Stimulated activated CD8-positive, alpha-beta memory T cell treated with anti-CD3 and anti-CD28 coated beads, Interleukin-2, amount 100 ng/mL, for 1 hour (primary cell): ENCODE measurements at places on chromosomes 12 and 14.

GRCh38 chr12:51953864-51954263, 2.4 kb downstream of the ACVR1B start:
- DNase-seq, result no peak

DNA sequence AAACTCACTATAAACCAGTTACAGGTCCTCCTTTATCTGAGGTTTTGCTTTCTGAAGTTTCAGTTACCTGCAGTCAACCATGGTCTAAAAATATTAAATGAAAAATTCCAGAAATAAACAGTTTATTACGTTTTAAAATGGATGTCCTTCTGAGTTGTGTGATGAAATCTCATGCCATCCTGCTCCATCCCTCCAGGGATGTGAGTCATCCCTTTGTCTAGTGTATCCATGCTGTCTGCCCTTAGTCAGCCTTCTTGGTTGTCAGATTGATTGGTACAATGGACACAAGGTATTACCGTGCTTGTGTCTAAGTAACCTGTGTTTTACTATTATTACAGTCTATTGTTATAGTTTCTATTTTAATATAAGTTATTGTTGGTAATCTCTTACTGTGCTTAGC, 328.3 kb downstream of the APAF1 start:
- DNase-seq, result no peak

DNA sequence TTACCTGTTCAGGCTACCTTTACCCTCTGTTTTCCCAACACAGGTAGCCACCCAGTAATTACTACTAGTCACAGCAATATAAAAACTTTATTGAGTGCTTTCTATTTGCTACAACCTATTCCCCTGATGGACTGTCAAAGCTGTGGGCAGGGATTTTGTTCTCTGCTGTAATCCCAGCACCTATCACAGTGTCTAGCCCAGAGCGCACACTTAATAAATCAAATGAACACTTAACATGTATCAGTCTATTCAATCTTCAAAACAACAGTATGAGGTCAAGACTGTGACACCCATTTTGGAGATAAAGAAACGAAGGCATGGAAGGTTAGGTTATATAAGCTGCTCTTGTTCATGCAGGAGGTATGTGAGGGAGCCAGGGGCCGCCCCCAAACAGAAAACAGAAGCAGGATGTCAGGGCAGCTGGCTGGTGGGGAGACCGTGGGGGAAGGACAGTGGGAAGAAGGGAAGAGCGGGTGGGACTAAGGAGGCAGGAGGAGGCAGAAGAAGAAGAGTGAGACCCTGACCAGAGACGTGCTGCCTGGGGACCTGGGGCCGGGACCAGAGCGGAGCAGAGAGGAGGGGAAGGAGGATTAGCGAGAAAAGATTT, 1.7 kb downstream of the TNFRSF1A start:
- no peak for DNase-seq

DNA sequence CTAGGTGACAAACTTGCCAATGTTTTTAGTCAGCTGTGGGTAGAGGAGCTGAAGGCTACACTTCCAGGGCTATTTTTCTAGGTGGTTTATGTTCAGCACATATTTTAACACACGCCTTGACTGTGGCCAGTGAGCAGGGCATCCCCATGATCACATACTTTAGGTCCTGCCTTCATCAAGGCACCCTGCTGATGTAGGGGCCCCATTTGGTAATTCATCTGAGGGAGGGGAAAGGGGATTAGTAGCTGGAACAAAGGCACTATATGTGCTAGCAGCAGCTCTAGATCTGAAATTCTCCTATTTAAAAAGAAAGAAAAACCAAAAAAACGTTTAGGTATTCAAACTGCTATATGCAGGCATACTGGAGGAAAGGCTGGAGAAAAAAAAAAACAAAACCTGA, 14.5 kb downstream of the EGLN3 start:
- no peak for DNase-seq

DNA sequence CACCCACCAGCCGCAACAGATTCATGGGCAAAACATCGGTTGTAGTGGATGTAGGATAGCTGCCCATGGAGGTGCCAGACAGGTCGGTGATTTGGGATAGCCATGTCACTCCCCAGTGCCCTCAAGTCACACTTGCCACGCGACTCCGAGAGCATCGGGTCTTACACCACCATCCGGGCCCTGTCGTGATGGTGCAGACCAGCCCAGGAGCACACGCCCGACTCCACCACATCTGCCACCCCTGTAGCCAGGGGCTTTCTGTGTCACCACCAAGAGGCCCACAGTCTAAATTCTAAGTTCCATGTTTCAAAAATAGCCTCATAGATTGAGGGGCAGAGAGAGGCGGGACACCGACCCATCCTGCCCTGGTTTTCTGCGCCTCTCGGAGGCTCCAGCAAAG, 18.0 kb downstream of the FOXN4 start:
- no peak for DNase-seq

GRCh38 chr12:1083151-1083888, 92.3 kb downstream of the ERC1 start:
- DNase-seq, result no peak

GRCh38 chr14:20644520-20644919, 3.0 kb upstream of the OR6S1 start:
- no peak for DNase-seq

DNA sequence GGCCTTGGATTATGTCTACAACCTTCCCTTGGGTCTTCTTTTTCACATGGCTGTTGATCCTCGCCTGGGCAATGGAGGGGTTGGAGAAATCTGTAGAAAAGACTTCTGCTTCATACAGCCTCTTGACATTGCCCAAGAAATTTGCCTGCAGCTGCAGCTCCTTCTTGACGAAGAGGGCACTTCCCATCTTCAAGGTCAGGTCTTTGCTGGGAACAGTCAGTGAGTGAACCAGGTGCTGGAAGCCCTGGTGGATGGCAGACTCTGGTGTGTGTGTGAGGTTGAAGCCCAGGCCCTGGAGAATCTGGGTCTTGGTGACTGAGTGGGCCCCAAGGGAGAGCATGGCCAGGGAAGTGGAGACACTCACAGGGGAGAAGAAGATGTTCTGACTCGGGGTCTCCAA, 6.7 kb downstream of the SERPINA9 start:
- no peak for DNase-seq

DNA sequence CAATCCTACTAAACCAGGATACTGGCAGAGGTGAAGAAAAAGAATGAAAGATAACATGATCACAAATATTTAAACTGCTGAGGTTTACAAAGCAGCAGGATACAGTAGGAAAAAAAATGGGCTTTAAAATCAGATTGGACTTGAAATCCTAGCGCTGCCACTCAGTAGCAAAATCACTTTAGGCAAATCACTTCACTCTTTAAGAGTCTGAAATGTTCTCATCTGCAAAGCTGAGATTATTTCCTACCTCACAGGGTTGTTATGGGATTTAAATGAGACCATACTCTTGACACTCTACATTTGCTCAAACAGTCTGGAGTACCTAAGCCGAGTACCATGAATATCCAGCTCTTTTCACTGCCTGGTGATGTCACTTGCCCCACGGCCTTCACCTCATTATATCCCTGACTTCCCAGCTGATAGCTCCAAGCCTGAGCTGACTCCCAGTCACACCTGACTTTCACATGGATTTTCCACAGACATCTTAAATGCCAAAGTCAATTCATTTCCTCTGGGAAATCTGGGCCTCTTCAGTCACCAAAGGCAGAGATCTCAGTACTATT, 60.2 kb downstream of the UBR7 start:
- DNase-seq, result no peak

DNA sequence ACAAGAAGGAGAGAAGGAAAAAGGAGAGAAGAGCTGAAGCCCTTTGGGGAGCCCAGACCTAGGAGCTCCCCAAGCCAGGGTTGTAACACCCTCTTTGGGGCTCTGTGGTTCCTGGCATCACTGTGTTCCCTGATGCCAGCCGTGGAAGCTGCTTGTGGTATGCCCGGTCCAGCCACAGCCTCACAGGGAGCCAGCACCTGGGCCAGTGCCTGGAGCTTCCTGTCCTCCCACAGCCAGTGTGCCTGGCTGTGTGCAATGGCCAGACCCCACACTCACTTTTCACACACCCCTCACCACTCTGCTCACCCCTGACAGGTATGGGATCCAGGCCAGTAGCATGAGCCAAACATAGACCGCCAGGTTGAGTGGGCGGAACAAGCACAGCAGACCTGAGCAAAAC, 834.7 kb downstream of the FLRT2 start:
- no peak for DNase-seq

DNA sequence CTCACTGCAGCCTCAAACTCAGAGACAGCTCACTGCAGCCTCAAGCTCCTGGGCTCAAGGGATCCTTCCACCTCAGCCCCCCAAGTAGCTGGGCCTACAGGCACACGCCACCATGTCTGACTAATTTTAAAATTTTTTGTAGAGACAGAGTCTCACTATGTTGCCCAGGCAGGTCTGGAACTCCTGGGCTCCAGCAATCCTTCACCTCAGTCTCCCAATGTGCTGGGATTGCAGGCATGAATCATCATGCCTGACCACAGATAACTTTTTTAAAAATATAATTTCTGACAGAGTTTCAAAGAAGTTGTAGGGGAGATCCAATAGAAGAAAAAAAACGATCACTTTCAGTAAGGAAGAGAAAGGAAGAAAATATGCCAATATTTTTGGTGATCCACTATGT, 189.7 kb upstream of the CDKN3 start:
- no peak for DNase-seq

DNA sequence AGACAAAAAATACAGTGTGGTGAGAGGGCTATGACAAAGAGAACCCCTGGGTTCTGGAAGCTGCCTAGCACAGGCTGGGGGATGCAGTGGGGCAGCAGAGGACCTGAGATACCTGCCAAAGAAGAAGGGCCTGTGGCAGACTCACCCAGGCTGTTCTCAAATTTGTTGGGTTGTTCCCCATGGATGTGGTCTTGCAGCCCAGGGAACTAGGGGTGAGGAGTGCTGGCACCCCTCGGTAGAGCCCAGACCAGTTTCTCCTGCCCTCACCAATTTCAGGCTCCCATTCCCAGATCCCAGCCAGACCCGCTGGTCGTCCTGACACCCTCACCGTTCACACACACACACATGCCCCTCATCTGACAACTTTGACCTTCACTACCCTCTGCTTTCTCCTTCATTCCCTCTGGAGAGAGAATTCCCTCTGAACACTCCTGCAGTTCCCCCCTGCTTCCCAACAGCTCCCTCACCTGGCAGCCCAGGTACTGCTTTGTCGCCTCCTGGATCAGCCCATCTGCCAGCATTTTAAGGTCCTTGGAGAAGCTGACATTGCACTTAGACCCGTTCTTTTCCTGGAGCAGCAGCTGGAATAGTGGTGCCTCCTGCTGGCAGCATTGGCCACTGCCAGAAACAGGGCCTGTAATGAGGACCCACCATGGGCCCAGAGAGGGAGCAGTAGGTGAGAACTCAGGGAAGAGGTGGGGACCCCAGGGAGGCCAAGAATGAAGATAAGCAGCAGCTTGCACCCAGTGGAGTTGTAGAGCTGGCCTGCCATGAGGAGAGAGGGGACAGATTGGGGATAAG, 5.9 kb upstream of the GDF11 start:
- DNase-seq, result no peak

DNA sequence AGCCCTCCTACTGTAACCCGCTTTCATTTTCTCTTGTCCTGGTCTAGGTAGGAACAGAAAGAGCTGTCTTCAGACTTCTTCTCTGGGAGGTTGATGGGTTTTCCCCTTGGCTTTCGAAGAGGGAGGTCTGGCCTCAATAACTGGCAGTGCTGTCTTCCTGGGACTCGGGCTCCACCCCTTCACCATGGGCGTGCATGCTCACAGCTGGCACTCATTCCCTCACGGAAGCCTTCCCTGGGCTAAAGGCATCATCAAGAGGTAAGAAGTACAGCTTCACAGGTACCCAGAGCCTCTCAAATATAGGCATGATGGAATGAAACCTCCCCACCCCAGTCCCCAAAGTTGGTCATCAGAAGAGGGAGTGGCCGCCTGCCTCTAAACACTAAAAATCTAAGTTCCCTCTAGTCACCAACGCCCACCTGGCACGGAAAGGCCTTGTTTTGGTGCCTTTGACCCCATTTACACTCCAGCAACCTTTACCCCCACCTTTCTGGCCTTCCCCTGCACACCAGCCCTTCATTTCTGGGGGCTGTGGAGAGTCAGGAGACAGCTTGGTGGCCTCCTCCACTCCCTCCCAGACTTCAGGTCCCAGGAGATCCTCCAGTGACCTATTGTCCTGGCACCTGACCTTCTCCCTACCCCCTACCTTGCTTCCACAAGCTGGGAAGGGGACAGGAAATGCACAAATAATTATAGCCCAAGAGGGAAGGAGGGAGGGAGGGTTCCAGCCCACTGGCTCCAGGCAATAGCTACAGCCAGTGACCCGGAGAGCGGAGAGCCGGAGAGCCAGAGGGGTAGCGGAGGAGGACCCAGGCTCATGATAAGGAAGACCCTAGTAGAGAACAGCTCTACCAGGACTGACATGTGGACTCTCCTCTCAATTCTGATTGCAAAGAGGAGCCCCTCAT, 2.8 kb downstream of the RAPGEF3 start:
- no peak for DNase-seq

DNA sequence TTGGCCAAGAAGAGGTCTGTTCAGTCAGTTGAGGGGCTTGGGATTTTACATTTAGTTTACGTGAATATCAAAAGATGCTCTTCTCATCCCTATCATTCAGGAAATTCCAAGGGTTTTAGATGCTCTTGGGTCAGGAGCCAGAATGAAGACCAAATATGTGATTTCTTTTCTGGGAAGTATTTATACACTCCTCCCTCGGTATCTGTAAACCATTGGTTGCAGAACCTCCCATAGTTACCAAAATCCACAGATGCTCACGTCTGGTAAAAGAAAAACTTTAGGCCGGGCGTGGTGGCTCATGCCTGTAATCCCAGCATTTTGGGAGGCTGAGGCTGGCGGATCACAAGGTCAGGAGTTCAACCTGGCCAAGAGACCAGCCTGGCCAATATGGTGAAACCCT, 75.9 kb downstream of the TNFAIP2 start:
- no peak for DNase-seq

DNA sequence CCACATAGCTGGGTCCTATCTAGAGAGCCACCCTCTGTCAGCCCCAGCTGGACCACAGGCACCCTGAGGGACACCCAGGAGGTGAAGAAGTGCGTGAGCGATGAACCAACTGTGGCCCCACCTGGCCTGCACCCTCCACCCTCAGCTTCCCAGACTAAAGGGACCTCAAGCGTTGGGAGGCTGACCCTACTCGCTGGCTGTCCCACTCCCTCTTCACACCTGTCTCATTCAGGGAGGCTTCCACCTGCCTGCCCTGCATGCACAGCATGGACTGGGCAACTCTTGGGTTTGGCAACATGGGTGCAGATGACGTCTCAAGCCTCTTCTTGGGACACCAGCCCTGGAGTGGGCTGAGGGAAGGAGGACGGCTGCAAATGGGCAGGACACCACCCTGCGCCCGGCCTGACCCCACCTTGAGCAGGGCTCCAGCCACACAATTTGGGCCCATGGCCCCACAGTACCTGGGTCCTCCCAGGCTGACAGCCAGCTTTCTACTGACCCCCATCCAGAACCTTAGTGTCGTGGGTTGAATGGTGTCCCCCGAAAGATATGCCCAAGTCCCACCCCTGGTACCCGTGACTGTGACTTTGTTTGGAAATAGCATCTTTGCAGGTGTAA, 2.1 kb downstream of the TMEM179 start:
- DNase-seq, result no peak
